Natural killer cell (primary cell): ENCODE measurements at places on chromosomes 6 and 20. TPM values are rescaled to one million over a fixed set of nuclear protein-coding genes. Genes with fewer than 3 reads are reported as not detected.

GRCh38 chr6:111810294-111811131 is 62.7 kb downstream of the FYN start:
- peaks cover 16% of the 10 kb centered on the region for H3K36me3 ChIP-seq
- H3K27ac ChIP-seq, result no peak overlapping the region
- H3K4me1 ChIP-seq, result peaks cover 53% of the 10 kb centered on the region

GRCh38 chr20:53735536-53736050 is 142.0 kb upstream of the ZNF217 start:
- no peaks in the 10 kb centered on the region for H3K27me3 ChIP-seq
- H3K4me1 ChIP-seq, result peaks cover 11% of the 10 kb centered on the region
- H3K36me3 ChIP-seq, result no peaks in the 10 kb centered on the region
- H3K27ac ChIP-seq, result no peak overlapping the region
- H3K4me3 ChIP-seq, result no peak overlapping the region

The OPRL1 gene
- total RNA-seq, result 2.2 TPM

GRCh38 chr6:10960171-10960570 is 73.3 kb downstream of the SYCP2L start:
- no peak overlapping the region for H3K27ac ChIP-seq
- no peaks in the 10 kb centered on the region for H3K36me3 ChIP-seq
- no peak for DNase-seq
- no peaks in the 10 kb centered on the region for H3K4me1 ChIP-seq
- no peak overlapping the region for H3K4me3 ChIP-seq
- H3K27me3 ChIP-seq, result no peaks in the 10 kb centered on the region

DNA sequence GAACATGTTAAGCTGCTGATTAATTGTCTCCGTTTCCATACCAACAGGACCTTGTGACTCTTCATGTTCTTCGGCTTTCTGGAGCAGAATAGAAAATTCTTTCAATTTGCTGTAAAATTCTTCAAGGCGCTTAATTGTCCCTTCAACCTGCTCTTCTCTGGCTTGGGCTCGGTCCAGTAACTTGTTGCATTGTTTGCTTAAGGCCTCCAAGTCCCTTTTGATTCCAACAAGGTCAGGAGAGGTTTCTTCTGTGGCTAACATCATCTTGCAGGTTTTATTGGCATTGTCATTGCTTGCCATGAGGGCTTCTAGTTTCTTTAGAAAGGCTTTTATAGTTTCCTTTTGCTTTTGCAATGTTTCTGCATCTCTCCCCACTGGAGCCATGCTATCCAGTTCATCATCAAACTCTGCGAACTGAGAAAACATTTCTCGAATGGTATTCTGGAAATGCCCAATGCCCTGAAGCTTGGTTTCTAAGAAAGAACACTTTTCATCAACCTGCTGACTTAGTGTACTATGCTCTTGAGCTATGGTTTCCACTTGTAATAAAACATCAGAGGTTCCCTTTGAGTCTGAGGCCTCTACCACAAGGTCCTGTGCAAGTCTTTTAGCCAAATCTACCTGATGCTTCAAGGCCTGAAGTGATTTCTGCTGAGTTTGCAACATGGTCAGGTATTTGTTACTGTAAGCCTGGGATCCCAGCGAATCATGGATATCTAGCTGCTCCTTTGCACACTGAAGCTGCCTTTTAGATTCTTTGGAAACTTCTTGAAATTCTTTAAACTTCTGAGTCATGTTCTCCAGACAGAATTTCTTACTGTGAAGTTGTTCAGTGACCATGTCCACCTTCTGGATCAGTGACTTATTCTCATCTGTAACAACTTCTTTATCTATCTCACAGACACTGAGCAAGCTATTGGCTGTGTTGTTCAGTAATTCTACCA is 90.2 kb downstream of the DST start:
- no peaks in the 10 kb centered on the region for H3K4me1 ChIP-seq
- no peak for DNase-seq
- H3K27ac ChIP-seq, result no peak overlapping the region
- H3K4me3 ChIP-seq, result no peak overlapping the region
- no peaks in the 10 kb centered on the region for H3K27me3 ChIP-seq

DNA sequence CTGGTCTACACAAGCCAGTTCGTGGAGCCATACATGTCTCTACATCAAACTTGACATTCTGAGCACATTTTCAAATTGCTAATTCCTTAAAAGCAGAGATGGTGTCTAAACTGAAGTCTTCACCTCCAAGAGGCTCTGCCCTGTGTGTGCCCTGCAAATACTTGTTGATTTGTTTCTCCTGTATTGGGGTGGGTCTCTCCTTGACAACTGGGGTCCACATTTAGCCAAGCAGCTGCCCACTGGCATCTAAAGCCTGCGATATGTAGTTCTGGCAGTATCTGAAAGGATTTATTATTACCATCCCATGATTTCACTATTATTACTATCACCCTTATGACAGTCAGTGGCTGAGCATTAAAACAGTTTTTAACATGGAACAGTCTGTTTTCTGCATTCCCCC is 45.9 kb upstream of the PKHD1 start:
- no peaks in the 10 kb centered on the region for H3K4me1 ChIP-seq
- H3K36me3 ChIP-seq, result no peaks in the 10 kb centered on the region
- H3K27me3 ChIP-seq, result peaks cover 3% of the 10 kb centered on the region

- DNase-seq, result no peak
- no peak overlapping the region for H3K27ac ChIP-seq
- H3K4me1 ChIP-seq, result peaks cover 15% of the 10 kb centered on the region
- H3K4me3 ChIP-seq, result no peak overlapping the region
Observed at GRCh38 chr6:34232901-34233300, 3.8 kb upstream of the HMGA1 start.

GRCh38 chr6:100780648-100781047 is 100.5 kb downstream of the ASCC3 start:
- H3K27ac ChIP-seq, result no peak overlapping the region
- no peak overlapping the region for H3K4me3 ChIP-seq
- H3K36me3 ChIP-seq, result no peaks in the 10 kb centered on the region
- no peaks in the 10 kb centered on the region for H3K4me1 ChIP-seq
- no peak for DNase-seq

DNA sequence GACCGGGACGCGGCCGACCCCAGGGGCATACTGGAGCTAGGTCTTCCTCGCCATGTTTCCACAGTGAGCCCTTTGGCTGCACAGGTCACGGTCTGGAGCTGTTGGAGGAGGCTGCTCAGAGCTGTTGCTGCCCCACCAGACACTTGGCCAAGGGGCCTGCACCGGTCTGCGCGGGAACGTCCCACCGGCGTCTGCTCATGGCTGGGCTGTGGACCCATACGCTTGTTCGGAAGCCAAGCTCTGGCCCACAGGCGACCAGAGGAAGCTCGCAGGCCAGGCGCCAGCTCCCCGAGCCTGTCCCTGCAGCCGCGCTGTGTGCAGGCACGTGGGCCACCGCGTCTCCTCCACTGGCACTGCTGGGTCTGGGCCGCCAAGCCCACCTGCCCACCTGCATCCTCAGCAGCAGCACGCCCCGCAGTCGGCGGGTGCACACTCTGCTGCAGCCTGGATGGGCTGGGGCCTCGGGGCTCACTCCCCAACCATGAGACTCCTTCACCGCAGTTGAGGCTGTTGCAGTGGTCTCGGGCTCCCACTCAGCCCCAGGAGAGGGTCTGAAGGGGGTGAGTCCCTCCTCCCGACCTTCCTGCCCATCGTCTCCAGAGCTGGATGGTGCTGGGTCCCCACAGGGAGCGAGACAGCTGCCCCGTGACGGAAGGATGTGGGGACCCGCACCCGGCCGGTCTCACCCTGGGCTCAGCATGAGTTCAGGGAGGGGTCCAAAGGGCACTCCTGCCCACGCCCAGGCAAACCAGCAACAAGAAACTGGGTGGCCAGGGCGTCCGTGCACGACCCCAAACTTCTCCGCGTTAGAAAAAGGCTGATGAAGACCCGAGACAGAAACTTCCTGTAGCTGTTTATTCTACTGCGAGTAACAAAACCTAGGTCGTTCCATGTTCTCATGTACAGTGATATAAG is 15.5 kb upstream of the TCFL5 start:
- no peak overlapping the region for H3K4me3 ChIP-seq
- no peak for DNase-seq
- peaks cover 11% of the 10 kb centered on the region for H3K4me1 ChIP-seq
- peaks cover 18% of the 10 kb centered on the region for H3K36me3 ChIP-seq

DNA sequence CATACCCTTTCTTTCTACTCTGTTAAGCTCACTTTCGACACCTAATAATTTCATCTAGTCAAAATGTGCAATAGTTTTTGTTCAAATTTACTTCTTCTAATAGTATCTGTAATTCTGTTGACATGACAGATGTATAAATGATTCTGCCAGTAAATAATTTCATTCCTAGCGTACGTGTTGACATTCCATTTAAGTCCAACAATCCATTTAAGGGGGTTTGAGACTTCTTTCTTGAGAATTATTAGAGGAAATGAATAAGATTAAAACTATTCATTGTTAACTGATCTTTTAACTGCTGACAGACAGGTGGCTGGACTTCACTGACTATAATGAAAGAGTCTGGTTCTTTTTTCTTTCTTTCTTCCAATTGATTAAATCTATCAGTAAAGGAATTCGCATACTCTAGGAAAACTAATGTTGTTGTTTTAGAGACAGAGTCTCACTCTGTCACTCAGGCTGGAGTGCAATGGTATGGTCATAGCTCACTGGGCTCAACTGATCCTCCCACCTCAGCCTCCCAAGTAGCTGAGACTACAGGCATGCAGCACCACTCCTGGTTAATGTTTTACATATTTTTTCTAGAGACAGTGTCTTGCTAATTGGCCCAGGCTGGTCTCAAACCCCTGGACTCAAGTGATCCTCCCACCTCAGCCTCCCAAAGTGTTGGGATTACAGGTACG is 55.9 kb downstream of the MAP3K5 start:
- H3K27ac ChIP-seq, result no peak overlapping the region
- peaks cover 3% of the 10 kb centered on the region for H3K4me1 ChIP-seq
- H3K36me3 ChIP-seq, result no peaks in the 10 kb centered on the region

- no peaks in the 10 kb centered on the region for H3K4me1 ChIP-seq
- H3K36me3 ChIP-seq, result no peaks in the 10 kb centered on the region
- H3K27ac ChIP-seq, result no peak overlapping the region
- H3K27me3 ChIP-seq, result no peaks in the 10 kb centered on the region
Observed at GRCh38 chr6:56222499-56222898, 24.9 kb downstream of the COL21A1 start.

- no peaks in the 10 kb centered on the region for H3K27me3 ChIP-seq
- H3K4me3 ChIP-seq, result no peak overlapping the region
- H3K36me3 ChIP-seq, result no peaks in the 10 kb centered on the region
- no peak for DNase-seq
- no peak overlapping the region for H3K27ac ChIP-seq
Observed at GRCh38 chr6:105815661-105816555, 270.2 kb upstream of the PRDM1 start.

The CPNE5 gene
- total RNA-seq, result 8.5 TPM

DNA sequence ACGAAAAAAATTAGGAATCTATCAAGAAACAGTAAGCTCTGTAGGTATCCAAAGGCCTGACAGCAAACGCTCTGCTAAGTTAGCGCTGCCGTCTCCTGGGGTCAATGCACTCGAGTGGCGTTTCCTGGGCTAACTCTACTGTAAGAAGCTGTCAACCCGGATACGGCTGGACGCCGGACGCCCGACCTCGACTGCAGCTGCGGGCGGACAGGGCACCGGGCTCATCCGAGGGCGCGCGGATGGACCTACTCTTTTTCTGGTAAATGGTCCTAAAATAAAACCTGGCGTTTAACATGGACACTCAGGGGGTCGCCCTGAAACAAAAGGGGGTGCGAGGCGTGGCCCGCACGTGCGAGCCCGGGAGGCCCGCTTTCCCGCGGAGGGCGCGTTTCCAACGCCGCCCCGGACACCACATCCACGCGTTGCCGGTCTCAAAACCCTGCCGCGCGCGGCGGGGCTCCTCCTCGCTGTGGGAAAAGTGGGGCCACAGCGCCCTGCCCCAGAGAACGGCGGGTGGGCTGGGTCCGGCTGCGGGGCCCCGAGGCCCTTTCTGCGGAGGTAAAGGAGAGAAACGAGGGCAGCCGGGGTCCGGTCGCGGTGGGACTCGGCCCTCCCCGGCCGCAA is 537 bp downstream of the TCP1 start:
- peaks cover 46% of the 10 kb centered on the region for H3K36me3 ChIP-seq
- DNase-seq, result peak; percentile 49
- H3K27ac ChIP-seq, result peak overlapping the region; percentile 90
- H3K4me1 ChIP-seq, result peaks cover 25% of the 10 kb centered on the region
- no peaks in the 10 kb centered on the region for H3K27me3 ChIP-seq

GRCh38 chr6:151440930-151441329 is 11.0 kb downstream of the RMND1 start:
- no peaks in the 10 kb centered on the region for H3K27me3 ChIP-seq
- peaks cover 6% of the 10 kb centered on the region for H3K4me1 ChIP-seq

GRCh38 chr6:154429711-154430110 is 73.1 kb upstream of the IPCEF1 start:
- H3K4me3 ChIP-seq, result no peak overlapping the region
- H3K4me1 ChIP-seq, result no peaks in the 10 kb centered on the region

- no peak overlapping the region for H3K4me3 ChIP-seq
- H3K36me3 ChIP-seq, result peaks cover 10% of the 10 kb centered on the region
- DNase-seq, result no peak
Observed at GRCh38 chr6:3139090-3139903, 18.0 kb downstream of the TUBB2A start.

- H3K36me3 ChIP-seq, result no peaks in the 10 kb centered on the region
- H3K27me3 ChIP-seq, result no peaks in the 10 kb centered on the region
- H3K27ac ChIP-seq, result no peak overlapping the region
- no peak overlapping the region for H3K4me3 ChIP-seq
- DNase-seq, result no peak
Observed at GRCh38 chr6:94454231-94454630, 1034.9 kb upstream of the EPHA7 start.

The TP53TG5 gene
- not detected for total RNA-seq

The KCNG1 gene
- total RNA-seq, result not detected

DNA sequence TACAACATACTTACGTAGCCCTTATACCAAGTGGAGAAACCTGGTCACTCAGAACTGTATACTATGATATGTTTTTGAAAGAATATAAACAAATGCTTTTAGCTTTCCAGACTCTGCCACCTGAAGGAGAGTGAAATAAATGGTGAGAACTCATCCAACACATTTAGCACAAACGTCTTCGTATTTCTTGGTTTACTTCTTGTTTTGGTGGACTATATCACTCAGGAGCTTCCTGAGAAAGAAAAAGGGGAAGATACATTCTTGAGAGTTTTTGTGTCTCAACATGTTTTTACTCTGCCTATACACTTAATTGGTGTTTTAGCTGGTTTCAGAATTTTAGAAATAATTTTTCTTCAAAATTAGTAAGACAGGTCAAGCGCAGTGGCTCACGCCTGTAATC is 19.4 kb upstream of the CTAGE9 start:
- H3K36me3 ChIP-seq, result no peaks in the 10 kb centered on the region
- H3K27me3 ChIP-seq, result no peaks in the 10 kb centered on the region

DNA sequence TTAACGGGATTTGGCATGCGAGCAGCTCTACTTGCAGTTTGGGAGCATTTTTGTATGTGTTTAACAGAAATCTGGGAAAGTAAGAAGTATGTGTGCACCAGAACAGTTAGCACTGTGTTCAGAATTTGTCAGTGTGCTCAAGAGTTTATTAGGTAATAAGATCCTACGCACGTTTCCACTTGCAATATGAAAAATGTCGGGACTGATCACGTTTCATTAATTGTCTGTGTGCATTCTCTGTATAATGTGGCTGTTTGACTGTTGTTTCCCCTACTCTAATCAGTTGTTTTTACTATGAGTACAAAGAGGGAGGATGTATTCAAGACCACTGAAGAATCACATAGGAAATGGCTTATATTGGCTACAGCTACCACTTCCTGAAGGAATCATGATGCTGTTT is 349.7 kb upstream of the POU3F2 start:
- no peaks in the 10 kb centered on the region for H3K4me1 ChIP-seq
- DNase-seq, result no peak
- H3K27ac ChIP-seq, result no peak overlapping the region
- no peaks in the 10 kb centered on the region for H3K36me3 ChIP-seq
- no peak overlapping the region for H3K4me3 ChIP-seq

The GPX6 gene
- total RNA-seq, result not detected

The KIAA1755 gene
- total RNA-seq, result not detected
